Large intestine (tissue), 12 donors: ENCODE measurements at places on chromosomes 1 and 21.

DNA sequence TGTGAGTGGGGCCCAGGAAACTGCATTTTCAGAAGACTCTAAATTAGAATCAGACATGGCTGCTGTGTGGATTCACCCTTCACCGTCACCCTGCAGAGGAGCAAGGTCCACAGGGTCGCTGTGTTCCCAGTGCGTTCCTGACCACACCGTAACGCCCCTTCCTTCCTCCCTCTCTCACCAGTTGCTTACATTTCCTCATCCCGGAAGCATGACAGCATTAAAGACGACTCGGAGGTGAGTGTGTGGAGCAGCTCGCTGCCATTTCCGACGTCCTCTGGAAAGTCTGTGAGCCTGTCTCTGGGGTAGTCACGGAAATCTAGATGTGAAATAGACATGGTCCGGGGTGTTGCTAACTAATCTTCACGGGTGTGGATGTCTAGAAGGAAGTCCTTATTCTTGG is 45.9 kb downstream of the FAAP20 start:
- DNase-seq: no peak

GRCh38 chr1:172383536-172383935 is 36.9 kb upstream of the C1orf105 start:
- DNase-seq: peak; percentile 35

GRCh38 chr1:46571691-46572225 is 20.3 kb upstream of the KNCN start:
- DNase-seq: no peak

- DNase-seq: no peak
These were observed 34.7 kb downstream of the MDM4 start for GRCh38 chr1:204550926-204551325.

DNA sequence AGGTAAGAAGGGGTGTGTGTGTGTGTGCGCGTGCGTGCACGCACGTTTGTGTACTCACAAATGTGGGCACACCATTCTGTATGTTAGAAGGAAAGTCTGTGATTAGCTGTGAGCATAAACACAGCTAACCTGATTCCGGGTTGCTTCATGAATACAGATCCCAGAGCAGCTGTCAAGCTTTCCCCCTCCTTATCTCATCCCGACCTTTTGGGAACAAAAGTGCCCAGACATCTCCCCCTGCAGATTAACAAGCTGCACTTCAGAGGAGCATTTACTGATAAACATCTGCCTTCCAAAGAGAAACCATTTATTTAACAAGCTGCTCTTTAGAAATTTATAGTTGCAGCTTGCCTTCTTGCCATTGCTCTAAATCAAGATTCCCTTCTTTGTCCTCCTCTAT is 97.0 kb downstream of the MT1HL1 start:
- DNase-seq: no peak

- DNase-seq: no peak
These were observed 9.3 kb downstream of the WNT3A start for GRCh38 chr1:228016181-228016510.

DNA sequence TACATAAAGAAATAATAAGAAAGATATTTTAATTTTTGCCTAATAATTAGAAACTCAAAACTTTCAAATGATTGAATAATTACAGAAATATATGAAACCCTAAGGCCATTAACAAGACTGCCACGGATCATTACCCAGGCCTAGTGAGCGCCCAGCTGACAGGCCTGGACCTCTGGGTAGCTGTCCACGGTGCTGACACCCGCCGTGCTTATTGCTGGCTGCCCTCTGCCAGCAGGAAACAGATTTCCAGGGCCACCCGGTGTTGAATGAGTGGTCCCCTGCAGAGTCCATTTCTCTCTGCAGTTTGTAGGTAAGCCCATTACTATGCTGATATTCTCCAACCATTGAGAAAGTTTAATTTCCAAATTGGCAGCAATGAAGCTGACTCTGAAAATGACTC is 254.4 kb upstream of the GJB5 start:
- no peak for DNase-seq

- DNase-seq: no peak
These were observed 81.7 kb downstream of the MAN1C1 start for GRCh38 chr1:25698252-25698651.

- peak; percentile 65 for DNase-seq
These were observed 270.7 kb downstream of the KAZN start for GRCh38 chr1:14869187-14869586.

GRCh38 chr1:159763686-159764085 is 17.1 kb upstream of the DUSP23 start:
- DNase-seq: no peak

DNA sequence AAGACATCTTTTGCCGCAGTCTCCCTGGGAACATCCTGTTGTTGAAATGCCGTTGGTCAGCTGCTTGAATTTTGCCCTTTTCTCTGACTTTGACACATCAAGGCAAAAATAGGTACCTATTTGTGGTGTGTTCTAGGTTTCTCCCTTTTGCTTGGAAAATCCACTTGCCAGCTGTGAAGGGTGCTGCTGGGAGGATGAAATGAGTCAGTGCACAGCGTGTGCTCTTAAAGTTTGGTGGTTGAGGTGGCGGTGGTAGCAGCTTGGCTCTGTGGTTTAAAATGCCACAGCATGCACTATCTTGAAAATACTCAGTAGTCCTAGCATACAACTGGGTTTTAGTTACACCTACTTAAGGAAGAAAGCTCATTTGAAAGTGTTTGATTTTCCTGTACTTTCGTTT is 183.8 kb downstream of the DHRS3 start:
- DNase-seq: no peak
